ENCODE measurements at places on chromosomes 5 and 9.

DNA sequence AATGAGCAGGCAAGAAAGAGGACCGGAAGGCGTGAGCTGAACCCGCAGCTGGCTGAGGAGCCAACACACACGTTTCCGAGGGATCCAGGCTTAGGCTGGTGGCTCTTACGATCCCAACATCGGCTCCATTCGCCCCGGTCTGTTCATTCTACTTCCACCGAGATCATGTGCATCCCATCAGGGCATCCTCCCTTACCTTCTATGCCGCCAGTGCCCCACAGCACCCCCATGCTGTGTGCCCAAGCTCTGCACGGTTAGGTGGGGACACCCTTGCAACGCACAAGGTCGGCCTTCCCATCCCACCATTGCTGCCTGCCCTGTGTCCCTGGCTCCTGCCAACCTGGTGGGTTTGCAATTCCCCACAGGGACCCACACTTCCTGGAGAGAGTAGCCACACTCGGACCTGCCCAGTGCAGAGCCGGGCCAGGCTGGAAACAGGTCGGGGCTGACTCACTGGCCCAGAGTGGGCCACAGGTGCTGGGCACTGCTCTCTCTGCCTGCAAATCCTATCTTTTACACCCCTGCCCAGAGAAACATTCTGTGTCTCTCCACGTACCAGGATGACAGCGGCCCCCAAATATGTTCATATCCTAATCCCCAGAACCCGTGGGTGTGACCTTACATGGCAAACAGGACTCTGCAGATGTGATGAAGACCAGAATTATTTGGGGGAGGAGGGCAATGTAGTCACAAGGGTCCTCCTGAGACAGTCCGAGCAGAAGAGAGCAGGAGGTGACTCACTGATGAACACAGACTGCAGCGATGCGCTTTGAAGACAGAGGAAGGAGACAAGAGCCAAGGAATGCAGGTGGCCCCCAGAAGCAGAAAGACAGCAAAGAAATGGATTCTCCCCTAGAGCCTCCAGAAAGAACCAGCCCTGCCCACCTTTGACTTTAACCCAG is 182.2 kb downstream of the AUH start:
- DNase-seq = no peak

- no peak for DNase-seq
These were observed 8.0 kb upstream of the INIP start for GRCh38 chr9:112725961-112726360.

GRCh38 chr9:93205045-93205768 is 21.3 kb downstream of the WNK2 start:
- DNase-seq = no peak

GRCh38 chr5:127410959-127411358 is 106.5 kb upstream of the PRRC1 start:
- DNase-seq = no peak

DNA sequence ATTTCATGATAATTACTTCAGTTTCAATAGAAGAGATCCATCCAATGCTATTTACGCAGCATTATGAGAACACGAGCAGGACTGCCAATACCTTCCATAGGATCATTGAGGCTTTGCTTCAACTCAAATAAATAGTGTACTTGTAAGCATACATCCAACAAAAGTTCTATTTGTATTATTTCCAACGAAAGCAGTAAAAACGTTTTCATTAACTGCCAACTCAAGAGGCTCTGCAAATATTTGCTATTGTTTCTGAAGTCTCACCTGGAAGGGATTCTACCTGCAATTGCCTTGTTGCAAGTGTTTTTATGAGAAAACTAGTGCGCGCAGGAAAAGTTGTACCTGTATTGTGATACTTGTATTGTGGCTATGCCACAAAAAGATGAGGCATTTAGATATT is 11.0 kb upstream of the GNPDA1 start:
- DNase-seq = no peak

DNA sequence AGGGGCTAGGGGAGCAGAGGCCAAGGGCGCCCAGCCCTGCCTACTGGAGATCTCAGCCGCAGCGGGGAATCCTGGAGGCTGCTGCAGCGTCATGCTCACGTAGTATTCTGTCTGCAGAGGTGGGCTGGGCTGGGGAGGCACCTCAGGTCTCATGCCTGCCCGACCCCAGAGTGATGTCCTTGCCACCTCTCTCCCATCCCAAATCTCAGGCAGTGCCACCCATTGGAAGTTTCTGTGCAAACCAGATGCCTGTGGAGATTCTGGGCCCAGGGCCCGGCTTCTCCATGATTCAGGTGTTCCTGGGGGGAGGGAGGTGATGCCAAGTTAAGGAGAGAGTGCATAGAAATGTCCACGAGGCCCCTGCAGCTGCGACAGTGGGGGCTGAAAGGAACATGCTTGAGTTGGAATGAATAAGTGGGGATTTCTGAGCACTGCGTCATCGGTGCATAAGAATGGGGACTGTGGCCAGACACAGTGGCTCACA is 72.0 kb downstream of the ANKRD33B start:
- DNase-seq = no peak

- DNase-seq = no peak
These were observed 64.3 kb downstream of the IRX1 start for GRCh38 chr5:3659907-3660306.

GRCh38 chr9:25078202-25078601 is 532.5 kb upstream of the IZUMO3 start:
- DNase-seq = no peak

- no peak for DNase-seq
These were observed 290.0 kb downstream of the ACTL7B start for GRCh38 chr9:108565651-108566378.

- no peak for DNase-seq
These were observed 480 bp upstream of the PRDM12 start for GRCh38 chr9:130663977-130664250.

DNA sequence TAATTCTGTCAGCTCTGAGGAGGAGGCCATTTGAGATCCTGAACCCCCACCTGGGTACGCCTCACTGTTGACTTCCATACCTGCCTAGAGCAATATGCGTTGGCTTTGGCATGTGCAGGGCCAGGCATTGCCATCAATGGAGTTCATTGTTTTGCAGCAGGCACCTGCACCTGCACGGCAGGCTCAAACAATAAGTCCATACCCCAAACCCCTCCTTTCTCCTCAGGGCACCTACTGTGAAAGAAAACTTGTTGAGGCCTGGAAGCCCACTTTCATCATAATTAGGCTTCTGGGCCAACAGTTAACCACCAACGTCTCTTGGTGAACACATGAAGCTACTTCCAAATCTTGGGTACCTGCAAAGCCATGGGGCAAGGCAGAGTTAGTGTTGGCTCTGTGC is 238.7 kb downstream of the NFIB start:
- DNase-seq = no peak

GRCh38 chr5:17249029-17249634 is 31.7 kb downstream of the BASP1 start:
- no peak for DNase-seq

- DNase-seq = no peak
These were observed 132.2 kb downstream of the EBF1 start for GRCh38 chr5:158967541-158967940.

- no peak for DNase-seq
These were observed 1.7 kb downstream of the CNOT8 start for GRCh38 chr5:154860123-154860522.

DNA sequence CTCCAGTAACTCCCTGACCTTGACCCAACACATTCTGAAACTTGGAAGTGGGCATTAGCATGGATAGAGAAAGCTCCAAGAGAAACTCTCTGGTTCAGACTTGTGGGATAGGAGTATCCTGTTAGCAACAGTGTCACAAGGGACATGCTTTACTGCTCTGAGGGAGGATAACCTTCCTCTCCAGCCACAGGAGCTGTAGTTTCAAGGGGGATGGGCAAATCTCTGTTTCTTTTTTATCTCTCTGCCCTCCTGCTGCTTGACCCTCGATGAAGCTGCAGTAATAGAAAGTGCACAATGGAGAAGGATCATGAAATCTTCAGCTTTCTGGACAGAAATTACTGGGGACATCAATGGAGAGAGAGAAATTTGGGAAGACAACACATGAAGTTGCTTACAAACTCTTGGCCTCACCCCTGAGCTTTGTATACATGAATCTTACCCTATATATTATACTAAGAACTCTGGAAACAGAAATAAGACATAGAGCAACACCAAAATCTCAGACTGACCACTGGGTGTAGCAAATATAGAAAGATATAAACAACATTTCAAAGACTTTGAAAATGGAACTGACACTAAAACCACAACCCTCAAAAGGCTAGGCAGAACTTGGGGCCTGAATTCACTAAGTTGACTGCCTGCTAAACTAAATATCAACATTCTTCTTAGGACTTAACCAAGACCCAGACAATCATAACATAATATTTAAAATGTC is 471.0 kb upstream of the MEF2C start:
- DNase-seq = no peak

GRCh38 chr5:73943397-73943796 is 317.4 kb downstream of the ARHGEF28 start:
- no peak for DNase-seq

GRCh38 chr9:21677834-21678233 is 124.6 kb upstream of the MTAP start:
- DNase-seq = no peak

GRCh38 chr5:29367176-29367833 is 1826.2 kb upstream of the CDH6 start:
- no peak for DNase-seq

- DNase-seq = no peak
These were observed 3.1 kb downstream of the FAM163B start for GRCh38 chr9:133605856-133606707.

GRCh38 chr5:7325975-7326913 is 69.7 kb upstream of the ADCY2 start:
- DNase-seq = no peak

Data from cerebellar nuclear complex (tissue), 1 donor.